ENCODE measurements at places on chromosomes 7 and 10.

DNA sequence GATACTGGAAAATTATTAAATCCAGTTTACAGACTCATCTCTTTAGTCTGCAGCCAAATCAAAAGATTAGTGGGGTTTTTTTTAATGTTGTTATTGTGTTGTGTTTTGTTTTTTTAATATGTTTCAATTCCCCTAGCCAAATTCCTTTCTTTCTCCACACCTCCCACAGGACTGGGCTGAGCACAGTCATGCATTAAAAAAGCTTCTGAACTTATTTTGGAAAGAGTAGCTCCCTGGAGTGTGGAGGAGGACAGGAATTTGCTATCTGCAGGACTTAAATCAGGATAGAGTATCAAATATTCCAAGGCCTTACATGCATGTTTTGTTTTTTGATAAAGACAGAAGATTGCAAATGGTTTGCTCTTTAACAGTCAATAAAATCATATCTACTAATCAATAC is 90.7 kb downstream of the GNAI1 start:
- no peak for DNase-seq

DNA sequence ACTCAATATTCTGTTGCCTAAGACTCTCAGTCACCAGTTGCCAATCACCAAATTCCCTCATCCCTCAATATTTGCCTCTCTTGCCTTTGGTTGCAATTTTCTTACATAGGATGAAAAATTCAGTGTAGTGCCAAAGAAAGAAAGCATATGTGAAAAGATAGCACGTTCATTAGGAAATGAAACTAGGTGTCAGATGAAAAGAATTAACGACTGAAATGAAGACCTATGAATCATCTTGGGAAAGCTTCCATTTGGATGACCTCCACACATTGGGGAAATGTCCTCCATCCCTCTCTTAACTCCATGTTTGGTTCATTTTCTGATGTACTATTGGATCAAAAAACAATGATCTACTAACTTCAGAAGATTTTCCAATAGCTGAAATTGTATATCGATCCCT is 145.1 kb upstream of the MEOX2 start:
- no peak for DNase-seq

DNA sequence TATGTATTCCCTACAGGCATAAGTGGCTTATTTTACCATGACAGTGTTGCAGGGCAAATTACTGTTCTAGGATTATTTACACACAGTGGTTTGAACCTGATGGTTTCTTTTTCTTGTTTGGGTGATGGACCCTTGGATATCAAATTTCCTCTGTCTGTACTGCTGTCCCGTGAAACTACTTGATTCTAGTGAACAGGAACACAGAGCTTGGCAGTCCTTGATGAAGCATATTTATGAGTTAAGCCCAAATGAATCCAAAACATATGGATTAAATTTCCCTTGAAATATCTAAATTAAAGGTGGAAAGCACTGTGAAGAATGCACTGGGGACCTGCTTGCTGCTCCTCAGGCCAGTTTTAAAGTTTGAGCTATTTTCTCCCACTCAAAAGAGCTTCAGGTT is 635.3 kb downstream of the INHBA start:
- DNase-seq = no peak

GRCh38 chr7:108455998-108456677 is at the start of gene NRCAM:
Gene NRCAM (minus strand): TSS chr7:108456436. CDS start chr7:108240064, 216,372 bp downstream.
- peak; percentile 44 for DNase-seq

- no peak for DNase-seq
These were observed 268.6 kb downstream of the HGF start for GRCh38 chr7:81501220-81501619.

GRCh38 chr7:151798851-151799448 is 78.0 kb downstream of the PRKAG2 start:
- no peak for DNase-seq

DNA sequence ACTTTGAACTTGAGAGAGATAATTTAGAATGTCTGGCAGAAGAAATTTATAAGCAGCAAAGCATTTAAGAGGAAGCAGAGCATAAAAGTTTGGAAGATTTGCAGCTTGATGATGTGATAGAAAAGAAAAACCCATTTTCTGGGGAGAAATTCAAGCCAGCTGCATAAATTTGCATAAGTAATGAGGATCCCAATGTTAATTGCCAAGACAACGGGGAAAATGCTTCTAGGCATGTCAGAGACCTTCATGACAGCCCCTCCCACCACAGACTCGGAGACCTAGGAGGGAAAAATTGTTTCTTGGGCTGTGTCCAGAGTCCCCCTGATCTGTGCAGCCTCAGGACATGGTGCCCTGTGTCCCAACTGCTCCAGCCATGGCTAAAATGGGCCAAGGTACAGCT is 263.6 kb upstream of the POT1 start:
- no peak for DNase-seq

DNA sequence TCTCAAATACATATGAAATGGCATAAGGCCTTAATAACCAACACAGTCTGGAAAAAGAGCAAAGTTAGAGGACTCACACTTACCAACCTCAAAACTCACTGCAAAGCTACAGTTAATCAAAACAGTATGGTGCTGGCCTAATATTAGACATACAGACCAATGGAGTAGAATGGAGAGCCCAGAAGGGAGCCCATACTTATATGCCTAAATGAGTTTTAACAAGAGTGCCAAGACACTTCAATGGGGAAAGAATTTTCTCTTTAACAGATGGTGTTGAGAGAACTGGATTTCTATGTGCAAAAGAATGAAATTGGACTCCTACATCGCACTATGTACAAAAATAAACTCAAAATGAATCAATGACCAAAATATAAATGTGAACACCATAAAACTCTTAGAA is 522.6 kb downstream of the AUTS2 start:
- DNase-seq = no peak

DNA sequence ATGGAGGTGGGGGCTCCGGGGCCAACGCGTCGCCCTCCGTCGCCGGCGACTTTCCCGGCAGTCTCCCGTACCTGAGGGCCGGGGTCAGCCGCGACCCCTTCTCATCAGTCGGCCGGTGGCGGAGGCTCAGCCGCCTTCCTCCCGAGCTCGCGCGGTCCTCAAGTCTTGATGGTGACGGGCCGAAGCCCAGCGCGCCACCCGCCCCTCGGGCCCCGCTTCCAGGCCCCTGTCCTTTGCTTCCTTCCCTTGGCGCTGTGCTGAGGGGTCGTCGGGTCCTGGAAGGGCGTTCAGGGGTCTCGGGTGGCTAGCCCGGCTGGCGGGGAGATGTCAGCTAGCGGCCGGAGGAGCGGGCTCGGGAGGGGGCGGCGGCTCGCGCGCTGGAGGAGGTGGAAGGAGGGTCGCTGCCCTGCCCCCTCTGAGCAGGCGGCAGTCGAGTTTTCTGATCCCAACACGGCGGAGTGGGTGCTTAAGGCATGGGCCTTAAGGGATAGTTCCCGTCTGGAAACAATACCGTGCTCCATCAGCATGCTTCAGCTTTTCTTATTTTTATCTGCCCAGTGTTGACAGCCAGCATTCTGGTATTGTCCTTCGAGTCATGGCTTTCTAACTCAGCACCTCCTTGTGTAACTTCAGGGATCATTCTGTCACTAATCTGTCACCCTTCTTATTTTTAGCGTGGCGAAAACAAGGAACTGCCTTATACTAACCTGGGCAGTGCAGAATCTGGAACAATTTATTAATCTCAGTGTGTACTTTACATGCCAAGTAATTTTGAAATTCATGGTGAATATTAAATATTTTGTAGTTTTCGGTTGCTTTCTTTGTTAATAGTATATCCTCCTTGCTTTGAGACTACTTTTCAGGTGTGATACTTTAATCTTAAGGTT is 748 bp downstream of the PHTF2 start:
- peak; percentile 47 for DNase-seq

DNA sequence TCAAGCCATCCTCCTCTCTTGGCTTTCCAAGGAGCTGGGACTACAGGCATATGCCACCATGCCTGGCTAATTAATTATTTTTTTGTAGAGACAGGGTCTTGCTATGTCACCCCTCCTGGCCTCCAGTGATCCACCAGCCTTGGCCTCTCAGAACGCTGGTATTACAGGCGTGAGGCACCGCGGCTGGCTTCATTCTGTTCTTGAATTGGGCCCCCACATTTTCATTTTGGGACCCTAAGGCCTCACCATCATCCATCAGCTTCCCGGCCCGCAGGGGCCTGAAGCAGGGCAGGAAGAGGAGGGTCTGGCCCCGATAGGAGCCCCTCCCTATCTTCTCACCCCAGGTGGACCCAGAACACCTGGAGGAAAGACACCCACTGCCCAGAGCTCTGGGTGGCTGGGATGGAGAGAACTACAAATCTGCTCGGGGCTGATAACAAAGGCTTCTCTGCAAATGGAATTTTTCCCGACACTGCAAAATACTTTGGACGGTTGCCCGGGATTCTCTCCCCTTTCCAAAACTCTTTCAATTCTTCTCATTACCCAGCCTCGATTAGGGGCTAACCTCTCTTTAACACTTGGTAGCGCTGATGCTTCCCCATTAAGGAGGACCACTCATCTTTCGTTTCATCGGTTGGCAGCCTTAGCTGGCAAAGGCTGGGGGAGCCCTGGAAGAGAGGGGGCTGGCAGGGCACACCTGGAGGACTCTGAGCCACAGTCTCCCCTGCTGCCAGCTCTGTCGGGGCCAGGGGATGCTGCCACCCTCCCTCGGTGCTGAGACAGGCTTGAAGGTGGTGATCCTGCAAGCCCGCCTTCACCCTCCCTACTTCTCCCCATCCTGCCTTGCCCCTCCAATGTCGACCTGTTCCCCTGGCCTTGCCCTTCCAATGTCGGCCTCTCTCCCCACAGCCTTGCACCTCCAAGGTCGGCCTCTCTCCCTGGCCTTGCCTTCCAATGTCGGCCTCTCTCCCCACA is 81.0 kb upstream of the GNA12 start:
- DNase-seq = no peak

DNA sequence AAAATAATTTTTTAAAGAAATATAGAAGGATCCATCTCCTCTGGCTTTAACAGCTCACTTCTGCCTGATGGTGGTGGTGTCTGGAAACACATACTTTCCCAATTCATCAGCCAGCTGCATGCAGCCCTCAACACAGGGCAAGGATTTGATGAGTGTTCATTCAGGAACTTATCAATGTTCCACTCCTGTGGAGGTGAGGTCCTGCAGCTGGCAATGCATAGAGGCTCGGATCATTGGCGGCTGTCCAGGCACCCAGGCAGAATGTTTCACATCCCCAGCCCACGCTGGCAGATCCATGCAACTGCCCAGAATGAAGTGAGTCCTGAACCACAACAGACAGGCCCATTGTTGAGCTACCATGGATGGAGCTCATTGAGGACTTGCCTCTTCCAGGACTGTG is 55.2 kb upstream of the KCNMA1 start:
- DNase-seq = no peak

- no peak for DNase-seq
These were observed 30.6 kb downstream of the ECHDC3 start for GRCh38 chr10:11772575-11773288.

GRCh38 chr10:57785068-57785467 is 482.6 kb downstream of the IPMK start:
- DNase-seq = no peak

- DNase-seq = no peak
These were observed 15.6 kb upstream of the PLEKHS1 start for GRCh38 chr10:113735913-113736312.

DNA sequence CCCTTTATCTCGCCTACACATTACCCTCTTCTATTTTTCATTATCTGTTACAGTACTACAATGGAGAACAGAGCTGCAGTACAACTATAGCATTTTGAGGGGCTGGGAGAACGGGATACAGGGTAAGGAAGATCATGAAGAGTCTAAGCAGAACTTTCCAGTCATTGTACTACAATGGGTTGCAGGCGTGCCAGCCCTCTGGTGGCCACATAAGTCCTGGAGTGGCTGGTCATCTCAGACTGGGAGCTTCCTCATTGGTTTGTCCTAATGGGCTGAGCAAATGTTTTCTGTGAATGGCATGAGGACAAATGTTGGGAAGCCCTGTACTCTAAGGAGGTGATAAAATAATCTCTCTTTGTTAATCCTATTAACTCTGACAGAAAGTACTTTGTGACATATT is 33.0 kb downstream of the TMEM106B start:
- no peak for DNase-seq

DNA sequence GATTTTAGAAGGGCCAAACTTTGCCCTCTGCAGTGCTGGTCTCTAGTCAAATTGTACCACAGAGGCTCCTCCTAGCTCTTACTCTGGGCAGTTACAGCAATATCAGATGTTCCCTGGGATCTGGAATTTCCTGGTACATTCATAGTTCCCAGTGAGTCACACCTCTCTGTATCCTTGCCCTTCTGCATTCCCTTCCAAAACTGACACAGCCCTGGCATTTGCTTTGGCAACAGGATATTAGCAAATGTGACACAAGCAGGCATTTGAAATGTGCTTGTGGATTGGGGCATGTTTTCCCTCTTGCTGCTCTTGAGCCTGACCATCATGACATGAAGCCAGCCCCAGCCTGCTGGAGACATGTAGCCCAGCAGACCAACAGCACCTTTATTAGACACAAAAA is 284.7 kb upstream of the AKR1E2 start:
- DNase-seq = peak; percentile 58

GRCh38 chr10:77881222-77881621 is 45.3 kb downstream of the DLG5 start:
- DNase-seq = no peak

DNA sequence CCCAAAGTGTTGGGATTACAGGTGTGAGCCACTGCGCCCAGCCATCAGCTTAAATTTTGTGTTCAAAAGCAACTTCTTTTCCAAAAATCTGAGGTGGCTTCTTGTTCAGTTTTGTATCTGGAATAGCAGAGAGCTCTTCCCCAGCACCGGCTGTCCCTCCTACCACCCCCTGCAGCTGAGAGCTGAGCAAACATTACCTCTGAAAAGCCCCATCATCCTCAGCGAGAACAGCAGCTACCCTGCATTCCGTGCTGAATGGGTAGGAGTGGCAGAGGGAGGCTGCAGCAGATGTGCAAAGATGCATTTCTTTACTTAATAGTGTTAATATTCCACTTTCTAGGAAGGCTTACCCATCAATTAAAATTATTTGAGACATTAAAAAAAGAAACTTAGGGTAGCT is 31.8 kb downstream of the CCM2 start:
- DNase-seq = no peak

- no peak for DNase-seq
These were observed 372.5 kb upstream of the MKI67 start for GRCh38 chr10:128498746-128499145.

DNA sequence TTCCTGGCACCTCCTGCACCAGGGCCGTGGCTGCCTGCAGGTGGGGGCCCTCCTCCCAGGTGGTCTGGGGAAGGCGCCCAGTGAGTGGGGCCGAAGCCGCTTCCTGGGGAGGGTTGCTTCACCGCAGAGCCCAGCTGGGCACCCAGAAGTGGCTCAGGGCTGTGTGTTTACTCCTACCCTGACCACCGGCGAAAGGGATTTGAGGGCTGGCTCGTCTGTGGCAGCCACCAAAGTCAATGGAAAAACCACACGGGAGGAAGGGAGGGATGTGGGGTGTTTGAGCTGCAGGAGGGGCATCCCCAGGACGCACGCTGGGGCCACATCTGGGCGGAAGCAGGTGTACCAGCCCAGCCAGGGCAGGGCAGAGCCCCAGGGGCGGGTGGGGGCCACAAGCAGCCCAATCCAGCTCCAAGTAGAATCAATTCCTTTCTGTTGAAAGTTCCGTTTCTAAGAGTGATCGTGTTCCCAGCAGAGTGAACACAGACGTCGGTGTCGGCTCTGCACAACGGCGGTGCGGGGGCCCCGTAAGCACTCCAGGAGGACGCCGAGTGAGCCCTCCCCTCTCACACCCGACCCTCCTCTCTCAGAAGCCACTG is 69.9 kb downstream of the FOXL3 start:
- no peak for DNase-seq

- DNase-seq = no peak
These were observed 502.8 kb downstream of the REEP3 start for GRCh38 chr10:64023926-64024470.

GRCh38 chr7:66426996-66427395 is 201.7 kb upstream of the KCTD7 start:
- no peak for DNase-seq

- DNase-seq = peak; percentile 55
These were observed 67.4 kb upstream of the ELN start for GRCh38 chr7:73960548-73960947.

Measured in PC-9 (cell line).